ENCODE measurements at places on chromosomes 3 and 15.
A peak's percentile ranks its signal among the peaks of the same experiment; 100 is the strongest.

- peak; percentile 88 for ATAC-seq
Observed at GRCh38 chr3:183697610-183698317, at the start of gene YEATS2. Gene YEATS2 (plus strand): TSS chr3:183697797. CDS start chr3:183715163, 17,366 bp downstream.

DNA sequence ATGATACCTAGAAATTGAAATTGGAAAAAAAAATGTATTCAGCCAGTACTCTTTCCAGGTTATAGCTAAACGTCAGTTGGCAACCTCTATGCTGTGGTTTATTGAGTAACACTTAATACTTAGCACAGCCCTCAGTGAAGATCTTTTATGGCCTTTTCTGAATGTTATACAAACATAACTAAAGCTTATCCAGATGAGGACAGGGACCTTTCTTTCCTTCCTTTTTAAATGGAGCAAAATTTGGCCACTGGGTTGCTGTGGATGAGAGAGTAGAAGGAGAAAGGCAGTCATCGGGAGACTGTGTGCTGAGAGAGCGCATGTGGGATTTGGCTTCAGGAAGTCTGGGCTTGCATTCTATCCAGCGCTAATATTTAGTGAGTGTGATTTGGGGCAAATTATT is 36.1 kb downstream of the IGF1R start:
- ATAC-seq = no peak

DNA sequence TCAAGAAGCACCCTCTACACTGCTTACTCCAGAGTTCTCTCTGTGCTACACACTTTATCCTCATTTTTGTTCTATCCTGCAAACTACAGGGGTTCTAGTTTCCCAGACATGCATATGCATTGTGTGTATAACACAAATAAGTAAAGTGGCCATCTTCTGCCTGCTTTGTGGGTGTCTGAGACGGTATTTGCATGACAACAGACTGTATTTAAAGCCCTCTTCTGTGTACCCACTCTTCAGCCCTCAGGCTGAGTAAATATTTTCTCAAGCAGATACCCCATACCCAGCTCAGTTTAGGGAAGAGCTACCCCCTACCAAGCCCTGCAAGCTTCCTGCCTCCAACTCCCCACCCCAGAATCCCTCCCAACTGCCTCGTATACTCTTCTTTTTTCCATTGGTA is 31.7 kb downstream of the SYNPR start:
- ATAC-seq = no peak

- peak; percentile 49 for ATAC-seq
Observed at GRCh38 chr3:109532257-109533216, 195.2 kb upstream of the DPPA4 start.

DNA sequence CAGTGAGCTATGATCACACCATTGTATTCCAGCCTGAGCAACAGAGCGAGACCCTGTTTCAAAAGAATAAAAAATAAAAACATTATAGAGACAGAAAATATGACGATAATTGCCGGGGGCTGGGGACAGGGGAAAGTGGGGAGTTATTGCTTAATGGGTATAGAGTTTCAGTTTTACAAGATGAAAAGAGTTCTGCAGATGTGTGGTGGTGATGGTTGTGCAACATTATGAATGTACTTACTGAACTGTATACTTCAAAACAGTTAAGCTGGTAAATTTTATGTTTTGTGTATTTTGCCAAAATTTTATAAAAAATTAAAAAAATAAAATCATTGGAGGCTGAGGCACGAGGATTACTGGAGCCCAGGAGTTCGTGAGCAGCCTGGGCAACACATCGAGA is 24.8 kb upstream of the ZNF774 start:
- no peak for ATAC-seq

DNA sequence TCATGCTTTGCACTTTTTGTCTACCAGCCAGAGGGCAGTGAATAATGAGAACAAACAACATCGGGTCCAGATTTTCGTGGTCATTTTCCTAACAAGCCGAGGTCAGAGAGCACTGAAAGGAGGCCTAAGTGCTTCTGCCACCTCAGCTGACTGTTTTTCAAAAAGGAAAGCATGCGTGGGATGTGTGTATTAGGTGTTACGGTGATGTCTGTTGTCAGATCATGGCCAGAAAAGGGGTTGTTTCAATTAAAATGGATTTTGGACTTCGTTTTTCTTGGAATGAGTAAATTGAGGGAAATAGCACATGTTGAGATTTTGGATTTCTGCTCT is 99.5 kb downstream of the APBA2 start:
- no peak for ATAC-seq

Measured in activated CD4-positive, CD25-positive, alpha-beta regulatory T cell treated with anti-CD3 and anti-CD28 coated beads, Interleukin-2, amount 50 U/mL, for 24 hours (primary cell).